ENCODE measurements at places on chromosomes 6 and 20.
A peak's percentile ranks its signal among the peaks of the same experiment; 100 is the strongest.

GRCh38 chr6:155103816-155104366, 108.8 kb downstream of the TIAM2 start:
- no peaks in the 10 kb centered on the region for H3K27me3 ChIP-seq
- DNase-seq = no peak
- H3K36me3 ChIP-seq = no peaks in the 10 kb centered on the region
- H3K4me1 ChIP-seq = peaks cover 19% of the 10 kb centered on the region

DNA sequence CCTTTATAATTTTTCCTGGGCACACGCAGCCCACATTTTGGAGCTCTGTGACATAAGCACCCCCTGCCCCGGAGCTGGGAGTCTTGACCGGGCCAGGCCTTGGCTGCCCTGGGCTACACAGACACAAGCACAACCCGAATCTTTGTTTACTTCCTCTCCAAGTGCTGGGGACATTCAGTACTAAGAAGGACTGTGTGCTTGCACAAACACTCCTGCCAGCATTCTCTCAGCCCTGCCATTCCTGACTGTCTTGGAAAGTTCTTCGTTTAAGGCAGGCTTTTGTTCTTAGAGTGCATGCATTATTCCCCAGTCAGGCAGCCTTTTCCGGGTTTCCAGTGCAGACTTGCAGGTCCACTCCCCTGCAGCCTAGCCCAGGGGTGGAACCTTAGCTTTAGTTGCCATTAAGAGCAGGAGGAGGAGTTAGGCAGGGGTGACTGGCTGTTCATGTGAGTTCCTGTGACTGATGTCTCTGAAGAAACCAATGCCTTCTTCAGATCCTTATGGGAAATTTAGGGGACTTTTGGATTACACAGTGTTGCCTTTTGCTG, 28.6 kb downstream of the FOXO3 start:
- H3K27me3 ChIP-seq = no peaks in the 10 kb centered on the region
- DNase-seq = peak; percentile 85
- H3K4me1 ChIP-seq = peaks cover 54% of the 10 kb centered on the region
- no peak overlapping the region for H3K4me3 ChIP-seq
- peak overlapping the region; percentile 66 for H3K27ac ChIP-seq

DNA sequence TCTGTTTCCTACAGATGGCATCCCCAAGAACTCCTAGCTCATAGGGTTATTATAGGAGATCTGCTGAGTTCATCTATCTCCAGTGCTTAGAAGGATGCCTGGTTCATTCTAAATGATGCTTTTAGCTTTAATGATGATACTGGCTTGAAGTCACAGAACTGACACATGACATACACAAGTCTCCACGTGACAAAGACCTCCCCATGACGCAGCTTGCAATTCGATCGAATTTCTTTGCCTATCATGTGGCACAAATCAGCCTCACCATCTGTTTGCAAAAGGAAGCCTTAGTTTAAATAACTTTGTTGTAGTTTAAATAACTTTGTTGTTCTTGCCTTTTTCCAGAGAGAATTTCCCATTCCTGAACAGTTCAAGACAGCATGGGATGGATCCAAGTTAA, 44.1 kb upstream of the FAM8A1 start:
- peak; percentile 3 for DNase-seq
- no peaks in the 10 kb centered on the region for H3K4me1 ChIP-seq
- no peak overlapping the region for H3K27ac ChIP-seq

DNA sequence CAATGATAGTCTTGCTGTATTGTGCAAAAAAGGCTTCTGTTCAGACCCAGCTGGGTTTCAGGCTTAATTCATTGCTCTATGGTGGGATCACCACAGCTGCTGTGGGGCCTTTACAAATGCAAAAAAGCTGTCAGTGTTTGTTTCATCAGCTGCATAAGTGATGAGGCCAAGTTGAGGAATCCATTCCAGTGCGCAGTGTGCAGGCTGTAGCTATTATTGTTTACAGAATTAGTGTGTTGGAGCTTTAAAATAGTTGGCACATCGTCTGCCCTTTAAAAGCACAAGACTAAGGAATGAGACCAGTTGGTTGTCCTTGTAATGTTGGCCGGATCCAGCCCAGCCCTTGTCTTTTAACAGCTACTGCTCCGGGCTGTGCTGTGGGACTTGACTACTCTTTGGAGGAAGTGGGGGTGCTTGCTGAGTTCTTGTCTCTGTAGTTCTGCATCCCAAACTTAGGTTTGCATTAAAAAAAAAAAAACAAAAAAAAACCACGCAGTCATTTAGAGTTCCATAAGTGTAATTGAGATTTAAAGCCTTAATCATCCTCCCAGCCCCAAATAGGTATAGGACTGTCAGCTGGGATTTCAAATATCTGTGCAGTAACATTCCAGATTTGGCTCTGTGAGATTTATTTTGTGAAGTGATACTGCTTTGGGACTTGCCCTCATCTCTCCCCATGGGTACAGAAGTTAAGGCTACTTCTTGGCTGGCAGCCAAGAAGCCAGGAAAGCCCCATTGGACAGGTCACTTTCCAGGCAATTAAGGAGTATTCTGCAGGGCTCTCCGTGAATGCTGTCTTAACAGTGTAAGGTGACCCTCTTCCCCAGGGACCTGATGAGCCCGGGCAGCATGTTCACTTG, 19.3 kb downstream of the JARID2 start:
- no peak for DNase-seq
- H3K4me3 ChIP-seq = no peak overlapping the region
- no peaks in the 10 kb centered on the region for H3K27me3 ChIP-seq
- peaks cover 29% of the 10 kb centered on the region for H3K4me1 ChIP-seq
- H3K36me3 ChIP-seq = no peaks in the 10 kb centered on the region

GRCh38 chr6:136312975-136313374, 23.3 kb upstream of the BCLAF1 start:
- peaks cover 7% of the 10 kb centered on the region for H3K27me3 ChIP-seq
- H3K36me3 ChIP-seq = no peaks in the 10 kb centered on the region
- DNase-seq = no peak
- H3K4me3 ChIP-seq = no peak overlapping the region

- peak; percentile 21 for DNase-seq
- no peaks in the 10 kb centered on the region for H3K27me3 ChIP-seq
- no peak overlapping the region for H3K27ac ChIP-seq
- no peaks in the 10 kb centered on the region for H3K36me3 ChIP-seq
Measured at GRCh38 chr20:51768759-51769517, 748 bp upstream of the ATP9A start.

DNA sequence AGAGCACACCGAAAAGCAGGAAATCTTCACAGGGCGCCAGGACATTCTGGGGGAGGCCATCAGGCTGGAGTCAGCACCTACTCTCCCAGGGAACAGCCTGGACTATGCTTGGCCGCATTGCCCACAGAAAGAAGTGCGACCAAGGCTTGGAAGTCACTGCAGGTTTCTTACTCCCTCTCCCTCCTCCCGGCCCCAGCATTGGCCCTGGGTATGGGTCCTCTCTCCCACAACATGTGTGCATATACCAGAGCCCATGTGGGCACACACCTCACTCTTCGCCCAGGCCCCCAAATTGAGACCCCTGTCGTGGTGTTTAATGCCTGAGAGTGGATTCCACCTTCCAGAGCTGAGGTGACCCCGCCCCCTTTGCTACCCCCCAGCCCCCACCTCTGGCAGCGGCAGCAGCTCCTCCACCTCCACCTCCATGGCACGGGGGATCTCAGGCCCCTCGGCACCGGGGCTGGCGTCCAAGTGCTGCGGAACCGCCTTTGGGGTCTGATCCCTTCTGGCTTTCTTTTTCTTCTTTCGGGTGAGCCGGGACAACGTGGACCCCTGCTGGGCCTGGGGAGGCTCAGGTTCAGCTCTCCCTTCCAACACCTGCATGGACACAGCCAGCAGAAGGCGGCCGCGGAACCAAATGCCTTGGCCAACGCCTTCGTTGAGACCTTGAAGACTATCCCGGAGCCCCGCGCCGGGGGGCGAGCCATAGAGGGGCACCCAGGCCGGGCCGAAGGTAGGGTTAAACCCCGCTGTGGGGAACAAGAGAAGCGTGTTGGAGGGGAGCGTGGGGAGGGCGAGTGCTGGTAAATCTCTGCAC, 15.2 kb upstream of the SPAG4 start:
- H3K4me1 ChIP-seq = peaks cover 8% of the 10 kb centered on the region
- H3K27me3 ChIP-seq = peaks cover 13% of the 10 kb centered on the region
- DNase-seq = no peak

DNA sequence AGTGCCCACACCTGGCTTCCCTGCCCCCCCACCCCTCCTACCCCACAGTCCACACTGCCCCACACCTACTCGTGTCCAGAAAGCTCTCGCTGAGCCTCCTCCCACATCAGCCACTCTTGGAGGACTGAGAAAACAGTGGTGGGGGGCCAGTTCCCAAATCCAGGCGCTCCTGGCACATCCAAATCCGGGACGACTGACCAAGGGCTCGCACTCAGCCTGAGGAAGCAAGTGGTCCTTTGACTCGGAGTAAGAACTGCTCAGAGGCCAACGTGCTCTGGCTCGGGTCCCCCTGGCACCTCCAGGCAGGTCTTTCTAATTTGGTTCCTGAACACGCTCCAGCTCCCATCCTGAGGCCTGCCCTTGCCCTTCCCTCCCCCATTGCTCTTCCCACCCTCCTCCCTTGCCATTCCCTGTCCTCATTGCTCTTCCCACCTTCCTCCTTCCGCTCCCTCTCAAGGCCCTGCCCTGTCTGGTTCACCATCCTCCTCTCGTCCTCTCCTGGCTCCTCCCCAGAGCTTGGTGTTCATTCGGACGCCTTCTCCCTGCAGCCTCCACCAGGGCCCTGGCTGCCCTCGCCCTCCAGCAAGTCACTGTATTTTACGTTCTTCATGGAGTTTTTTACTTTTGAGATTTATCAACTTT, 83.6 kb downstream of the THBS2 start:
- H3K36me3 ChIP-seq = no peaks in the 10 kb centered on the region
- H3K27ac ChIP-seq = no peak overlapping the region
- no peak for DNase-seq

DNA sequence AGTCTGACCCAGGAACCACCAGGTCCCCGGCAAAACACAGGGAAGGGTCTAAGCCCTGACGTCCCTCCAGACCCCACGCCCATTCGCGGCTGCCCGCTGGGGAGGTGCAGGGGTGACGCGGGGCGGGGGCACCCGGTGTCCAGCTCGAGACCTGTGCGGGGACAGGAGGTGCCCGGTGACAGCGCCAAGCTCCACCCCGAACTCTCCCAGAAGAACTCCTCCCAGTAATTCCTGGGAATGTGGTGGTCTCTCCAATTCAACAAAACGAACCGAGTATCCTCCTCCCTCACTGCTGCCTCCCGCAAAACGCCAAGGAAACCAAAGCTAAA, 164.1 kb upstream of the PDE10A start:
- H3K27ac ChIP-seq = no peak overlapping the region
- H3K36me3 ChIP-seq = no peaks in the 10 kb centered on the region
- no peak overlapping the region for H3K4me3 ChIP-seq

GRCh38 chr6:105567140-105567539, 164.3 kb upstream of the PREP start:
- no peaks in the 10 kb centered on the region for H3K4me1 ChIP-seq
- no peaks in the 10 kb centered on the region for H3K36me3 ChIP-seq
- no peak overlapping the region for H3K27ac ChIP-seq
- DNase-seq = no peak
- H3K27me3 ChIP-seq = peaks cover 2% of the 10 kb centered on the region
- H3K4me3 ChIP-seq = no peak overlapping the region

DNA sequence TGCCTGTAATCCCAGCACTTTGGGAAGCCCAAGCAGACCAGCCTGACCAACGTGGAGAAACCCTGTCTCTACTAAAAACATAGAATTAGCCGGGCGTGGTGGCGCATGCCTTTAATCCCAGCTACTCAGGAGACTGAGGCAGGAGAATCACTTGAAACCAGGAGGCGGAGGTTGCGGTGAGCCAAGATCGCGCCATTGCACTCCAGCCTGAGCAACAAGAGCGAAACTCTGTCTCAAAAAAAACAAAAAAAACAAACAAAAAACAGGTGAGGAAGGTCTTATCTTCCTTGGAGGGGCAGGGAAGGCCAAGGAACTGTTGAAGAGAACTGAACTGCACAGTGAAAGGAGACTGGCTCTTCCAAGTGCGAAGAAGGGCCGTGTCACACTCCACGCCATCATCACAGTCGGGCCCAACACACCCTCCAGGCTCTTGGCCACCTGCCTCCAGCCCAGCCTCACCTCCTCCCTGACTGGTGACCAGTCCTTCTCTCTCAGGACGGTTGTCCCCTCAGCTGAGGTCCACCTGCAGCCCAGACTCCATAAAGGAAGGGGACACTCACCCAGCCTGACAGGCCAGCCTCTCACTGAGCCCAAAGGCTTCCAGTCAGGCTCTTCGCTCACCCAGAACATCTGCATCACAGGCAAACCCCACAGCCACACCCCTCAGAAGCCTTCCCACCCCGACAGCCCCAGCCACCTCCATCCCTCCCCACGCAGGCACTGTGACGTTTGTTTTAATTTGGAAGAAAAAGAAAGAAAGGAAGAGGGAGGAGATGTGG, 4.1 kb downstream of the ZC3H12D start:
- no peaks in the 10 kb centered on the region for H3K36me3 ChIP-seq
- H3K4me3 ChIP-seq = no peak overlapping the region
- no peak for DNase-seq
- H3K27me3 ChIP-seq = no peaks in the 10 kb centered on the region
- H3K27ac ChIP-seq = no peak overlapping the region

DNA sequence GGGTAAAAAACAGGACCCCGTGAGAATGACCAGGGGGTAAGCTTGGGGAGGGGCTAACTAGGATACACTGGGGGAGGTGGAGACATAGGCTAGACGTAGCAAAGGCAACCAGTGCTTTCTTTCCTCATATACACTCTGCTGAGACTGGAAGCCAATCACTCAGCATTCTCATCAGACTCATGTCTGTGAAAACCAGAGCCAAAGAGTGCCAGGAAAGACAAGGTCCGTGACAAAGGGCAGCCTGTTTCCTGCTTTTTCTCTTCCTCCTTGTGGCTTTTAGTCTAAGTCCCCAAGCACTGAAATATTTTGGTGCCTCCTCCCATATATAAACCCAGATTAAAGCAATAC, 97.9 kb upstream of the NEDD9 start:
- DNase-seq = peak; percentile 53
- peaks cover 3% of the 10 kb centered on the region for H3K4me1 ChIP-seq
- no peak overlapping the region for H3K4me3 ChIP-seq

GRCh38 chr20:8536262-8536618, 404.2 kb downstream of the PLCB1 start:
- no peak overlapping the region for H3K4me3 ChIP-seq
- H3K36me3 ChIP-seq = no peaks in the 10 kb centered on the region
- H3K27me3 ChIP-seq = no peaks in the 10 kb centered on the region
- no peak overlapping the region for H3K27ac ChIP-seq

- H3K4me1 ChIP-seq = no peaks in the 10 kb centered on the region
- H3K36me3 ChIP-seq = no peaks in the 10 kb centered on the region
- H3K27me3 ChIP-seq = no peaks in the 10 kb centered on the region
Measured at GRCh38 chr20:62050166-62051120, 15.2 kb downstream of the TAF4 start.

- H3K36me3 ChIP-seq = no peaks in the 10 kb centered on the region
- H3K27me3 ChIP-seq = no peaks in the 10 kb centered on the region
- H3K4me1 ChIP-seq = peaks cover 5% of the 10 kb centered on the region
- no peak overlapping the region for H3K27ac ChIP-seq
Measured at GRCh38 chr6:92459606-92460005, 959.8 kb downstream of the EPHA7 start.

GRCh38 chr20:59771506-59772372, 161.7 kb downstream of the SYCP2 start:
- no peak for DNase-seq
- no peak overlapping the region for H3K4me3 ChIP-seq
- H3K27ac ChIP-seq = no peak overlapping the region
- H3K36me3 ChIP-seq = no peaks in the 10 kb centered on the region
- no peaks in the 10 kb centered on the region for H3K4me1 ChIP-seq

Measured in endothelial cell of umbilical vein (primary cell).